Activated naive CD4-positive, alpha-beta T cell treated with anti-CD3 and anti-CD28 coated beads, Interleukin-2, amount 10 ng/mL, durations not matched to agents 7 days and 5 days (primary cell): ENCODE measurements at places on chromosomes 11 and 22.

DNA sequence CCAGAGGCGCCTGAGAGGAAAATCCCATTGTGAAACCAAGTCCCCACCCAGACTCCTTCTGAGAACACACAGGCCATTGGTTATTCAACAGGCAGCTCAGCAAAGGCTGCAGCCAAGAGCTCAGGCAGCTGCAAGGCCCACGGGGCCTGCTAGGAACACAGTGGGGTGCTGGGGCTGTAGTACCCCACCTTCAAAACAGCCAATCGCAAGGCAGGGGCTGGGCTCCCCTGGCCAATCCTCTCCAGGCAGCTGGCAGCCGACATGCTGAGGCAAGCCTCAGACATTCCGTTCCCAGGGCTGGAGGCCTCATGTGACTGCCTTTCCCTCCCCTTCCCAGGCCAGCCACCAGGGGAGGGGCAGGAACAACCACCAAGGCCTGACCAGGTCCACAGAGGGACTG, 6.6 kb downstream of the PRODH start:
- no peak for DNase-seq

DNA sequence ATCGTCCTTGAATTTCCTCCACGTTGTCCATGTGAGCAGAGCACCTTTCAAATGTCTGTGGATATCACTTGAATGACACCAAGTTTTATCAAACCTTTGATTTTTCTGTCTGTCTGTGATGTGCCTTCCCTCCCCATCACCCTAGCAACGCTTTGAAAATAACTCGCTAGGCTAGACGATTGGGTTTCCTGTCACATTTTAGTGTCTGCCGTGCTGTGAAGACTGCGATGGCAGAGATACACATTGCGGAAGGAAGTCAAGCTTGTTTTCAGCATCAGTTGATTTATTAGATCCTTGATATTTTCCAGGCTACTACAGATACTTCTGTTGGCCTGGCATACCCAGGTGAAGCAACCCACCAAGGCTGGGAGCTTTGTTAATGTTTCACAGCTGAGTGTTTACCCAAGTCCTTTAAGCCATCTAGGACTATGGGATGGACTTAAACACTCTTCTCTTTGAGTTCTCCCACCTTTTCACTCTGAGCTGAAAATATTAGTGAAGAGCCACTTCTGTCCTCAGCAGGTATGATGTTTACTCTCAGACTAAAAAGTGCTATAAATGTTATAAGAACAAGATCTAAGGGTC, 93.6 kb upstream of the CD44 start:
- DNase-seq: peak; percentile 86

DNA sequence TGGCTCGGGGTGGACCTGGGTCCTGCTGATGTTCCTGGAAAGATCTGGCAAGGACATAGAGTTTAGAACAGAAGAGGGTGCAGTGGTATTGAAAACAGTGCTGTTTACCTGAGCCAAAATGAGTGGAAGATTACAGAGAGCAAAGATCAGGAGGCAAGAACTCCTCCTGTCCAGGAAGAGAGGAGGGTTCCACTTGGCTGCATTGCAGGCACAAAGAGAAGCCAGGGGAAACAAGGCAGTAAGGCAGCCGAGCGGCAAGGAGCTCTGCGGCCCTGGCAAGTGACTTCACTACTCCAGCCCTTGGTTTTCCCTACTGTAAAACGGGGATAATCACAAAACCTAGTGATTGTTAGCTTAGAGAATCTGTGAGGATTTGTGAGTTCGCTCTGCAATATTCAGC, 3.7 kb upstream of the PACSIN2 start:
- DNase-seq: no peak

DNA sequence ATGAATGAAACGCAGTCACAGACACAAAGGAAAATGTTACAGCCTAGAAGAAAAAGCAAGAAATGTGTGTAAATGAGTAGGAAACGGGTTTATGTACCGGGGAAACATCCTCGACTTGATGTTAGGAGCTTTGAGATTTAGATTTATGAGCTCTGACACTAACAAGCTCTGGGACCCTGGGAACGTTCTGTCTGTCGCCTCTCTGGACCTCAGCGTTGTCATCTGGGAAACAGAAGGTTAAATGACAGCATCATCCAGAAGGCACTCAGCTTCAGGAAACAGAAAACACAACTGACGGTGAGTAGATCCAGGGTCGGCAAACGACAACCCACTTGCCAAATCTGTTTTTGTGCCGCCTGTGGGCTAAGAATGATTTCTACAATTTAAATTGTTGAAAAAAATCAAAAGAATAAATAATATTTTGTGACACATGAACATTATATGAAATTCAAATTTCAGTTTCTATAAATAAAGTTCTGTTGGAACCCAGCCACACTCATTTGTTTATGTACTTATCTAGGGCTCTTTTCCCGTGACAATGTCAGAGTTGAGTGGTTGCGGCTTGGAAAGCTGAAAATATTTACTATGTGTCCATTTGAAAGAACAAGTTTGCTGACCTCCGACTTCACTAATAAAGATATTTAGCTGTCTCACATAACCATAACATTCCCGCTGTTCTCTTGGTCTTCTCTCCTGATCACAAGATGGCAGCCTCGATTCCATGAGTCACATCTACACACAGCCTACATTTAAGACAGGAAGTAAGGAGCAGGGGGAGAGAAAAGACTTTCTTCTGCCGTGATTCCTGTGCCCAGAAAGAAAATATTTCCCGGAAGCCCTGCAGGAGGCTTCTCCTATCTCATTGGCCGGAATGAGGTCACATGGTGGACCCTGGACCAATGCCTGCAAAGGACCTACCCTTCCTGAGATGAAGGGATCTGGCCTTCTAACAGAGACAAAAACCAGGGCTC, 47.1 kb upstream of the SYT13 start:
- DNase-seq: no peak

- no peak for DNase-seq
These were observed 75.8 kb downstream of the ARHGAP8 start for GRCh38 chr22:44828193-44828592.

- DNase-seq: no peak
These were observed 443.5 kb downstream of the AASDHPPT start for GRCh38 chr11:106520920-106521319.

DNA sequence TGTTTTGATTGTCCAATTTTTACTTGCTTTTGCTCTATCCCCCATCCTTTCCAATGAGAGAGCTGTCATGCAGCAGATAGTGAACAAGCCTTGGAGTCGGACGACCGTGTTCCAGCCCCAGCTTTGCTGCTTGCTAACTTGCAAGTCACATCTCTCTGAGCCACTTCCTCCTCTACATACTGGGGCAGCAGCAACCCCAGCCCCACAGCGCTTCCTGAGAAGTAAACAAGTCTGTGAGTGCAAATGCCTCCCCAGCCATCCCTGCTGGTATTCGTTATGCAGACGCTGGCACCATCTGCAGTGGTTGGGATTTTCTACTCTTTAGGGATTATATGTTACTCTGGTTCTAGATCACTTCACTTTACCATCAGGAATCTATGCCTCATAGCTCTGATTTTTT, 35.0 kb downstream of the TPBGL start:
- peak; percentile 88 for DNase-seq

GRCh38 chr22:22155146-22155545, 89.4 kb upstream of the VPREB1 start:
- no peak for DNase-seq

GRCh38 chr11:119739975-119740374, 11.0 kb upstream of the NECTIN1 start:
- DNase-seq: no peak

DNA sequence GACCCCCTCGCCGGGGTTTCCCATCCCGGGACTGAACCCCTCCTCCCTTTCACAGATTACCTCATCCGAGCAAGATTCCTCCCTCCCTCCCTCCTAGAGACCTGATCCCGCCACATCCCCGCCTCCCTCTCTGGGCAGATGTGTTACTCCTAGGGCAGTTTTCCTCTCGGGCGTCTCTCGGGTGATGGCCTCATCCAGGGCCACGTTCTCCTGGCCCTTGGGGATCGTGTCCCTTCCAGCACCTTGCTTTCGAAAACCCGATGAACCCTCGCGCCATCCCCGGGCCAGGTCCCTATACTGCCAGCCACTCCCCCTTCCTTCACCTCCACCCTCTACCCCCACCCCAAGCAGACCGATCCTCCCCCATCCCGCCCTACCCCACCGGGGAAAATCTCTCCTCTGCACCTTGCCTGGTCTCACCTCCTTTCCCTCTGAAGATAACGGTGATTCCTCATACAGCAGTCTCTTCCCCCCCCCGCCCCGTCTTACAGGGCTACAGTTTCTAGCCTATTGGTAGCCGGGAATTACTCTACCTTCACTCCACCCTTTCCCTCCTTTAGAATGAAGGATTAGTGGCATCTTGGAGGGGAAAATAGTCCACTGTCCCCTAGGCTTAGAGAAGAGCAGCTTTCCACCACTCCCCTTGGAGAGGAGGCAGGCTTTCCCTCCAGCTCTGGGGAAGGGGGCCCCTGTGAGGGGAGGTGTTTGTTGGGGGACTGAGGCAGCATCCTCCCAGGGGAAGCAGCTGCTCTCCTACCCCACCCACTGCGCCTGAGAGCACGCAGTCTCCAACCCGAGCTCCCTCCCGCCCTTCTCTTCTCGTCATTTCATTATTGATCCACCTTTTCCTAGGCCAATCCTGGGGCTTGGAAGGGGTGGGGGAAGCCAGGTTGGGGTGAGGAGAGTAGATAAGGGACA, 1.2 kb downstream of the KMT2A start:
- DNase-seq: peak; percentile 67

GRCh38 chr11:79366218-79366617, 74.6 kb downstream of the TENM4 start:
- DNase-seq: no peak

DNA sequence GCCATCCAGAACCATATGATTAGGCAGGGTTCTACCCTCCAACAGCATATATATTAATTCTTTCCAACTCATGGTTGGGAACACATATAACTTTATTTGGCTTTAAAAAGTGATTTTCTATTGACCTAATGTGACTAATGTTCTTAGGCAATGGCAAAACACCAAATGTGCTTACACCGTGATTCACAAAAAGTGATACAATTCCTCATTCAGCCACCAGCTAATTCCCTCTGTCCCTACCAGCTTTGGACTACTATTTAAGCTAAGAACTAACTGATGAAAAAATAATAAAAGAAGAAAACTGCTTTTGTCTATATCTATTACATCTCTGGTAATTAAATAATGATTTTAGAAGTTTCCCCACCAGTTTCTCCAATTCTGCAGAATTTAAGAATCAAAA, 4.7 kb downstream of the CTSC start:
- no peak for DNase-seq

DNA sequence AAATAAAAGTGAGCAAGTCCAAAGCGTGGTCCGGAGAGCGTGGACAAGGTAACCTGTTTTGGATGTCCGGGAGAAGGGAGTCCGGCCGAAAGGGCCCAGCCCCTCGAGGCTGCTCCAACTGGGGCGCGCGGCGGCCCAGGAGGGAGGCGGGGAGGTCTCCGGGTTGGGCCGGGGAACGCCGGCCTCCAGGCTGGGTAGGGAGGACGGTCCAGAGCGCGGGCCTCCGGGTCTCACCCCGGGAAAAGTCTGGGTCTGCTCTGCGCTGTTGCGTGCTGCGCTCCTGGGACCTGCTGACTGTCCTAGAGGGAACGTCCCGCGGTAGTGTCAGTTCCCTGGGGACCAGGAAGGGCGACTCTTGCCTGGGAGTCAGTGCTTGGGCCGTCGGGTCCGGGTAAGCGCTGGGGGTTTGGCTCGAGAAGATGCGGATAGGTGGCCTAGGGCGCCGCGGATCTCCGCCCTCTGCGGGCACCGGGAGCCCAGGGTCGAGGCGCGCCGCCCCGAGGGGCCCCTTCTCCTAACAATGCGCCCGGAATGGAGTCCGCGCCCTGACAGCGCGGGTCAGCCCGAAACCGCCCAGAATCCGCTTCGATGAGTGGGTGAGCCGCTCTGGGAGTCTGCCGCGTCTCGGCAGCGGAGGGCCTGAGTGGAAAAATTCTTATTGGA, 988 bp upstream of the FLI1 start:
- DNase-seq: peak; percentile 53

- DNase-seq: no peak
These were observed 244.5 kb upstream of the POU2AF2 start for GRCh38 chr11:111001081-111001430.

DNA sequence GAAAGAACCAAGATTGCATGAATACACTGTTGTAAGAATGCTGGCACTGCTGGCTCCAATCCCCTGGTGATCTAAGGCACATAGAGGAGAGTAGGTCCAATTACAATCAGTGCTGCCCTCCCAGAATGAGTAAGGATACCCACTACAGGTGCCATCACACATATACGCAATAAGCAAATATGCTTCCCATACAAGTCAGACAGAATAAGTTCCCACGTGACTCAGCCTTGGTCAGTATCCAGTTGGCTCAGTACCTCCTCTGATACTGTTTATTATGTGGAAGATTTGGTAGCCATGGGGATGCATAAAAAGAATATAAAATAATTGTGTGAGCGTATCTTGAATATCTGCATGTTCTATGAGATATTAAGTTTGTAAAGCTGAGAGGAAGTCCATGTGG, 8.9 kb upstream of the OR2D3 start:
- no peak for DNase-seq

DNA sequence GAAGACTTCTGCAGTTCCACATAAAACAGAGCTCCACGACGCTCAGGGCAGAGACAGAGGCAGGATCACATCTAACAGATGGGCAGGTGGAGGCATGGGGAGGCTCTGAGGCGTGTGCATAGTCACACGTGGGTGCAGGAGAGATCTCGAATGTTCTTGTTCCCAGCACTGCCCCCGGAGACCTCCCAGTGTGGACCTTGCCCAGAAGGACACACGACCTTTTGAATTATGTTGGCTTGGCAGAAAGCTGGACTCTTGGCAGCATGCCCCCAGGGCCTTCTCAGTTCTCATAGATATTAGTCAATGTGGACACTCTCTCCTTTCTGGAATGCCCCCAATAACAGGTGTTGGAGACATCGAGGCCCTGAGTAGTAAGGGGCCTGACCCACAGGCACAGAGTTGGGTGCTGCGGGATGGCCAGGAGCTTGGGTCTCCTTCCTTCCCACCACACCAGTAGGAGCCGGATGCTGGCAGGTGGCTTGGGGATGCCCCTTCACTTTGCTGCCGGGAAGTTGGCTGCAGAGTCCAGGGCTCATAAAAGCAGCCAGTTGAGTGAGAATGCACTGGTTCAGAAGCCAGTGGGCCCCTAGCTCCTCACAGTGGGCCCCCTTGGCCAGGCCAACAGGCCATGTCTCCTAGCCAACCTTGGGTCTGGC, 12.1 kb downstream of the MYEOV start:
- no peak for DNase-seq

- no peak for DNase-seq
These were observed 44.5 kb downstream of the NECTIN1 start for GRCh38 chr11:119684361-119685110.

DNA sequence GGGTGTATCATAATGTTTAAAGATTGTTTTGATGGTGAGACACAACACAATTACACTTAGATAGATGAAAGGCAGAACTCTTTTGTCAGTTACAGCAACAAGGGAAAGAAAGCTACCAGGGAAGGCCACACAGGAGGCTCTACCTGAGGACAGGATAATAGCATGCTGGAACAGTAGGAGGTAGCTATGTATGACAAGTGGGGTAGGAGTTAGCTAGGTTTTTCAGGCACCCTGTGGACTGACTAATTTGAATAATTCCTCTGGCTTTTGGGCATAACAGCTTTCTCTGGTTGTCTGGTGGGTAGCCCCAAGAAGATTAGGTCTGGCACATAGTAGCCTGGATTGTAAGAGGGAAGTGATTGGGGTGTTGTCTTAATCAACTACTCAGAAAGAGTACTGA, 475.4 kb upstream of the CHORDC1 start:
- no peak for DNase-seq
